Activated naive CD8-positive, alpha-beta T cell treated with anti-CD3 and anti-CD28 coated beads, Interleukin-2, amount 10 ng/mL, durations not matched to agents 7 days and 5 days (primary cell): ENCODE measurements at places on chromosomes 1 and 21. TPM values are rescaled to one million over a fixed set of nuclear protein-coding genes. Genes with fewer than 3 reads are reported as not detected.

The RAB42 gene
- 0.79 TPM for total RNA-seq

DNA sequence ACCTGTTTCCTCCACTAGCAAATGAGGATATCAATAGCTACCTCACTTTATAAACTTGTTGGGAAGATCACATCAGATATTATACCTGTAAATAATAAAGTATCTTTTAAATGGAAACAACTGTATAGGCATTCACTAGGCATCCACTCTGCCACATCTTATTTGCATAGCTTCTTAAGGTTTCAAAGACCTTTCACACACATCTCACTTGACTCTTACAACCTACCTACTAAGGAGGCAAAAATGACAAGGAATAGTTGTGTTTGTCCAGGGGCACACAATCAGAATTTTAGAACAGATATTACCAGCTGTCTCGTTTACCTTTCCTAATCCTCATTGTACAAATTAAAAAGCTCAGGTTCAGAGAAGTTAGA is 51.5 kb downstream of the VANGL2 start:
- H3K27ac ChIP-seq: peak overlapping the region; percentile 65
- H3K4me3 ChIP-seq: peak overlapping the region; percentile 23
- H3K4me1 ChIP-seq: peaks cover 30% of the 10 kb centered on the region
- DNase-seq: no peak

GRCh38 chr1:53550201-53550741 is 91.1 kb downstream of the DMRTB1 start:
- no peak overlapping the region for H3K4me3 ChIP-seq
- peaks cover 3% of the 10 kb centered on the region for H3K27me3 ChIP-seq
- DNase-seq: peak; percentile 3
- H3K27ac ChIP-seq: no peak overlapping the region
- no peaks in the 10 kb centered on the region for H3K4me1 ChIP-seq
- H3K36me3 ChIP-seq: no peaks in the 10 kb centered on the region

DNA sequence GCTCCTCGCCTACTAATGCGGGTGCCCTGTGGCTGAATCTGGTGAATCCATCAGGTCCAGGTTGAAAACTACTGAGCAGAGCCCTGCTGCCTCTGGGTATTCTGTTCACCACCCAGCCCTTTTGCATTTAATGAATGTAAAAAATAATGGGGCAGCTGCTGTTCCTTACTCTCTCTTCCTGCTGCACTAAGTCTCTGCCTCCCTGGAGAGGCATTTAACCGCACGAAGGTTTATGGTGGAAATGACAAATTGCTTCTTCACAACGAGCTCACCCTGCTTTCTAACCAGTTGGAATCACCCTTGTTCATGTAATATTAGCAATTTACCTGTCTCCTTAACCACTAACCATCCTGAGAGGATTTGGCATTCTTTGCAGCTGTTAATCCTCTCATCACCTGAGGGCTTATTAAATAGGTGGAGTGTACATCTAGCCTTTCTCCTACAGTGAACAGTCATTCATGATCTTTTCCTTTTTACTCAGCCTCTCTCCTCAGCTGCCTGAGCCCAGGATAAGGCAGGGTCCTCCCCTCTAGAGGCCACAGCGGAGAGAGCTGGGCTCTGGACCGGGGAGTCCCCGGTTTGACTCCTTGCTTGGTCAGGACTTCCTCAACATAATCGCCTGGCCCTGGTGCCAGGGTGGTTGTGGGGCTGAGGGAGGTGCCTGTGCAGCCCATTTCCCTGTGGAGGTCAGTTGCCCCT is 97.6 kb downstream of the NOS1AP start:
- H3K4me3 ChIP-seq: no peak overlapping the region
- peaks cover 7% of the 10 kb centered on the region for H3K27me3 ChIP-seq
- no peaks in the 10 kb centered on the region for H3K4me1 ChIP-seq
- no peak overlapping the region for H3K27ac ChIP-seq
- no peak for DNase-seq

The MMP23B gene
- total RNA-seq: 5.2 TPM

The ZNF648 gene
- total RNA-seq: not detected
